Activated CD8-positive, alpha-beta memory T cell treated with anti-CD3 and anti-CD28 coated beads, Interleukin-2, amount 50 U/mL, for 4 hours (primary cell): ENCODE measurements at places on chromosomes 4 and X.

GRCh38 chrX:135302269-135302873 is 6.9 kb upstream of the ETDC start:
- DNase-seq: no peak

DNA sequence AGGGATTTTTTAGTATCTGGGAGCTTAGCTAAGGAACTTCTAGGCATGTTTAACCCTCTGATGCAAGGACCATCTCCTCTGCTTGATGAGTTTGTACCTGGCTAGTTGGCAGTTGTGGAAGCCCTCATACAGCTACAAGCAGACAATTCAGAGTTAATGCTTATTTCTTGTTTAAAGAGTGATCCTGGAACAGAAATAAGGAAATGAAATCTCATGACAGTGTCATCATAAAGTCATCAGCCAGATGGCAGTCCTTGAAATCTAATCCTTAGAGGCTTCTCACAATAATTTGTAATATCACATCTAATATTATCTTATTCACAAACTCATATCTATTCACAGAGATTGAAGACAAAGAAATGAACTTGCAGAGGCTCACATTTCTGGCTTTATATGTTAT is 581.6 kb upstream of the FTHL17 start:
- no peak for DNase-seq

DNA sequence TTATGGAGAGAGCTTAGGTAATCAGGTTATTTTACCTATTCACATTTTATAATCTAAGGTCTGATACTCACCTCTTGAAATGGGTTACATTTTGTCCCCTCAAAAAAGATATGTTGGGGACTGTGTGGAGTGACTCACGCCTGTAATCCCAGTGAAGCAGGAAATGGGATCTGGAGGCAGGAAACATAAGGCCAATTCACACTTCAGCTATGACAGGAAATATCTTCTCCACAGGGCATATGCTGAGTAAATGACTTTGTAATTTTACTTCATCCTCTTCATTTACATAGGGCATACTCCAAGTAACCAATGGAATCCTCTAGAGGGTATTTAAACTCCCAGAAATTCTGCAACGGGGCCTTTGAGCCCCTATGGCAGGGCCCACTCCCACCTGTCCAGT is 54.8 kb upstream of the ZMAT1 start:
- no peak for DNase-seq

GRCh38 chr4:102305666-102306065 is 39.6 kb downstream of the SLC39A8 start:
- DNase-seq: no peak

- DNase-seq: no peak
These were observed 17.7 kb upstream of the ELOVL6 start for GRCh38 chr4:110216129-110216528.
